ENCODE measurements at places on chromosomes 7 and 10. TPM values are rescaled to one million over a fixed set of nuclear protein-coding genes. Genes with fewer than 3 reads are reported as not detected.
A peak's percentile ranks its signal among the peaks of the same experiment; 100 is the strongest.

GRCh38 chr10:89327803-89328441 is at the start of gene IFIT3:
Gene IFIT3 (plus strand): TSS chr10:89327997. CDS start chr10:89328074, 77 bp downstream.
- H3K27me3 ChIP-seq, result no peaks in the 10 kb centered on the region
- DNase-seq, result peak; percentile 44
- peak within 1 kb of the TSS; percentile 65 for H3K27ac ChIP-seq

DNA sequence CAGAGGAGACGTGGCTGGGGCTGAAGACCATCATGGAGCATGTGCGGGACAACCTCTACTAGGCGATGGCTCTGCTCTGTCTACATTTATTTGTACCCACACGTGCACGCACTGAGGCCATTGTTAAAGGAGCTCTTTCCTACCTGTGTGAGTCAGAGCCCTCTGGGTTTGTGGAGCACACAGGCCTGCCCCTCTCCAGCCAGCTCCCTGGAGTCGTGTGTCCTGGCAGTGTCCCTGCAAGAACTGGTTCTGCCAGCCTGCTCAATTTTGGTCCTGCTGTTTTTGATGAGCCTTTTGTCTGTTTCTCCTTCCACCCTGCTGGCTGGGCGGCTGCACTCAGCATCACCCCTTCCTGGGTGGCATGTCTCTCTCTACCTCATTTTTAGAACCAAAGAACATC is 22.0 kb upstream of the CPA5 start:
- no peak overlapping the region for H3K27ac ChIP-seq
- H3K36me3 ChIP-seq, result no peaks in the 10 kb centered on the region
- no peak overlapping the region for H3K4me3 ChIP-seq
- H3K27me3 ChIP-seq, result no peaks in the 10 kb centered on the region

DNA sequence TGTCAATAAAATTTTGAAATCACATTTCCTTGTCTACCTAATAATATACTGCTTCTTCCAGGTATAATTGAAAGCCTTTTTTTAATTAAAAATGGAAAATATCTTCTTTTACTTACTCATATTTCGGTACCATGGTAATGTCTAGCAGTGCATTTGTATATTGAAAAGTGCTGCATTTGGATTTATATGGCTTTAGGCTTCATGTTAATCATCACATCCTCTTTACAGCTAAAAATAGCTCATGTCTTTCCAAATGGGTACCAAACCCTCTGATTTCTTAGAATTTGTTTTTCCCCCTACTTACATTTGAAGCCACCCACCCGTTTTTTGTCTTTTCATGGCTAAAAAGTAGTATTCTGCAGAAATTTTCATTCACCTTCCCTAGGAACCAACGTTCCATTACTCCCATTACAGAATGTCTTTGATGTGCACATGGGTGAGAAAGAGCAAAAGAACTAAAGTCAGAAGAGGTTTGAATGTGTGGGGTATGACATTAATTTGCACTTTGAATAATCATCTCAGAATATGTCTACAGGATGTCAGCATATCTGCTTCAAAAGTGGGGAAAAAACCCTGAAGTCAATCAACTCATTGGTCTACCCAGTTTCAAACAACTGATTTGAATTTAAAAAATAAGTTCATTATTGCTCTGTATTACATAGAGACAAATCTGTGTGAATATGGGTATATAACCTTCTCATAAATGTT is 935.9 kb downstream of the GATA3 start:
- H3K36me3 ChIP-seq, result no peaks in the 10 kb centered on the region
- H3K4me3 ChIP-seq, result no peak overlapping the region
- H3K4me1 ChIP-seq, result no peaks in the 10 kb centered on the region
- H3K27me3 ChIP-seq, result no peaks in the 10 kb centered on the region
- H3K27ac ChIP-seq, result no peak overlapping the region

DNA sequence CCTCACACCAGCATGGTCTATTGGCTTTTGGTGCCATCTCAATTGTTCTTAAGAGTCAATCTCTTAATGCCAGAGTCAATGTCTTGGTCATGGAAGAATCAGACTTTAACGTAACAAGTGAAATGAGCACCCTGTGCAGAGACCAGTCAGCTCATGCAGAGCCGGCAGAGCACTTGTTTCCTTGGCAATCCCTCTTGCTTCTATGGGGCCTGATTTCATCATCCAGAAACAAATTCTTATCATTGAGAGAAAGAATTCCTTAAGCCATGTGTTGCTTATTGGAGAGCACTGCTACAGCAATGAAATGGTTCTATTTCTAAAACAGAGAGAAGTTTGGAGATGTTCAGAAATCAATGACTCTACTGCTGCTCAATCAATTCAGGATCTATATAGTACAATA is 212.8 kb downstream of the IPMK start:
- H3K4me3 ChIP-seq, result no peak overlapping the region
- H3K27me3 ChIP-seq, result no peaks in the 10 kb centered on the region
- no peaks in the 10 kb centered on the region for H3K4me1 ChIP-seq
- DNase-seq, result no peak
- no peaks in the 10 kb centered on the region for H3K36me3 ChIP-seq

Gene NPFFR1
- total RNA-seq, result 0.02 TPM
